ENCODE measurements at places on chromosomes 7 and 10. TPM values are rescaled to one million over a fixed set of nuclear protein-coding genes. Genes with fewer than 3 reads are reported as not detected.

Gene KIAA1549
- 0.95 TPM for total RNA-seq

Gene NKX6-2
- total RNA-seq, result not detected

Gene PRTFDC1
- 6.2 TPM for total RNA-seq

GRCh38 chr10:116237970-116238369, 35.0 kb downstream of the GFRA1 start:
- H3K27ac ChIP-seq, result no peak overlapping the region
- peaks cover 6% of the 10 kb centered on the region for H3K4me1 ChIP-seq
- no peak overlapping the region for H3K4me3 ChIP-seq
- H3K27me3 ChIP-seq, result no peaks in the 10 kb centered on the region

Gene DGKB
- total RNA-seq, result not detected

Gene CCL26
- not detected for total RNA-seq

DNA sequence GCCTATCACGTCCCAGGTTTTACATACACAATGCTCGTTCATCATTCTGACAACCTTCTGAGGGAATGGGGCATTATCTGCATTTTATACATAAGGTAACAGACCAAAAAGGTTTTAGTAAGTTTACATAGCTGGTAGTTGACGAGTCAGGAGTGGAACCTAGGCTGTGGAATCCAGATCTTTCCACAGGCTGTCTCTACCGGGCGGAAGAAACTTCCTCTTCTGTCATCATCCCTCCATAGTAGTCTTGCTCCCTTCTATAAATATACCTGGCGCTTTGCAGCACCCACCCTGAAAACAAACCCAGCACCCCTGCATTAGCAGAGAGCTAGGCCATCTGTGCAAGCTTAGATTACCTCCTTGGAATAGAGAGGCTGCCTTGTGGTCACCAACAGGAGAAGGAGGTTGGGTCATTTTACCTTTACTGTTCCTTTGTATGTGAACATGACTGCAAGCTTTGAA, 1.3 kb downstream of the TSPAN13 start:
- H3K36me3 ChIP-seq, result no peaks in the 10 kb centered on the region
- peak overlapping the region; percentile 77 for H3K4me3 ChIP-seq
- H3K27me3 ChIP-seq, result no peaks in the 10 kb centered on the region
- H3K4me1 ChIP-seq, result no peaks in the 10 kb centered on the region
- no peak overlapping the region for H3K27ac ChIP-seq

Gene SFRP5
- total RNA-seq, result 1.8 TPM

- H3K36me3 ChIP-seq, result no peaks in the 10 kb centered on the region
- no peak for DNase-seq
These were observed 101.5 kb upstream of the PODXL start for GRCh38 chr7:131657881-131658280.

Data from thoracic aorta (tissue), 2 donors.